ENCODE measurements at places on chromosomes 5 and 9.
A peak's percentile ranks its signal among the peaks of the same experiment; 100 is the strongest.

DNA sequence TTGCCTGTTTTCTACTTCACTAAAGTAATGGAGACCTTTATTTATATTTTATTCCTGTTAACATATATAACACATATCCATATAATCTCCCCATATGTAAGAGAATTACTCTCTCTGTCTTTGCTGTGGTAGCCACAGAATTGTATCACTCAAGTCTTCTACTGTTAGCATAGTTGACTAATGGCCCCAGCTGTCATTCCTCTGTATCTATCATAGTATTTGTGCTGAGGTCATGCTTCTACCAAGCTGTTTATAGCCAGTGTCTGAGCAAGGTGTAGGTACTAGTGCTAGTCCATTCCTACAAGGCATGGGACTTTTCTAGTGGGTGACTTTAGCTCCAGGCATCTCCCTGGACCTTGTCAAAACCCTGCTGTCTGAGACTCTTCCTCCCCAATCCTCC is 244.1 kb downstream of the KIAA0825 start:
- DNase-seq = no peak

GRCh38 chr9:133351908-133352634 is 4.1 kb downstream of the RPL7A start:
- no peak for DNase-seq

DNA sequence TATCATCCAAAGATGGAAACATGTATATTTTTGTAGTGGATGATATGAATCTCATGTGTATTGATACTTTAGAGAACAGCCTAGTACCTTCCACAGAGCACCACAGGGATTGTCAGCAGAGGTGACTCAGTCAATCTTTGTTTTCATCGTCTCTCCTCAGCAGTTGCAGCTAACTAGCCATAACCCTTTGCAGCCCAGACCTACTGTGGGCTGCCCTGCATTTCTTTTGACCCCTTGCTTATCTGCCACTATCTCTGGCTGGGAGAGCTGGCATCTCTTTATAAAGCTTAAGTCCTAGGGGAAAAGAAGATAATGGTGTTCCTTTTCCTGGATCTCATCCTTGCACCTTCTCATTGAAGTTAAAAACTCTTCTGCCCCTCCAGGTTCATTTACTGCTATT is 28.7 kb downstream of the HMGCR start:
- no peak for DNase-seq

GRCh38 chr9:125851979-125852378 is 104.8 kb downstream of the PBX3 start:
- no peak for DNase-seq

GRCh38 chr5:14342306-14342705 is 199.2 kb downstream of the TRIO start:
- DNase-seq = no peak

GRCh38 chr5:135207866-135208265 is 173.8 kb upstream of the PITX1 start:
- DNase-seq = no peak

DNA sequence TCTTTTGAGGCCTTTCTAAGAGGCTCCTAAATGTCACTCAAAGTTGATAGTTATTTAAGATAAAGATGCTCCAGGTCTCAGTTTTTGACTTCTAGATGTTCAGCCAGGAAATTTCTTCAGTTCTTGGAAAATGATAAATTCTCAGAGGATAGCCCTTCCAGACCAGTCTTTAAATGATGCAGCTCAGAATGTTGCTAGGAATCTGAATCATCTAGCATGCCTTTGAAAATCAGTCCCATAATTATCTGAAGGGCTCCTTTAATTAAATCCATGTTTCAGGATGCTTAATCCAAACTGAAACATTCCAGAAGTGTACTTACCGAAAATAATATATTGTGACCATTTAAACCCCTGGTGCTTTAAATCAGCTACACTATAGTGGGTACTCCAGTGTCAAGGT is 107.5 kb upstream of the FBN2 start:
- DNase-seq = no peak

DNA sequence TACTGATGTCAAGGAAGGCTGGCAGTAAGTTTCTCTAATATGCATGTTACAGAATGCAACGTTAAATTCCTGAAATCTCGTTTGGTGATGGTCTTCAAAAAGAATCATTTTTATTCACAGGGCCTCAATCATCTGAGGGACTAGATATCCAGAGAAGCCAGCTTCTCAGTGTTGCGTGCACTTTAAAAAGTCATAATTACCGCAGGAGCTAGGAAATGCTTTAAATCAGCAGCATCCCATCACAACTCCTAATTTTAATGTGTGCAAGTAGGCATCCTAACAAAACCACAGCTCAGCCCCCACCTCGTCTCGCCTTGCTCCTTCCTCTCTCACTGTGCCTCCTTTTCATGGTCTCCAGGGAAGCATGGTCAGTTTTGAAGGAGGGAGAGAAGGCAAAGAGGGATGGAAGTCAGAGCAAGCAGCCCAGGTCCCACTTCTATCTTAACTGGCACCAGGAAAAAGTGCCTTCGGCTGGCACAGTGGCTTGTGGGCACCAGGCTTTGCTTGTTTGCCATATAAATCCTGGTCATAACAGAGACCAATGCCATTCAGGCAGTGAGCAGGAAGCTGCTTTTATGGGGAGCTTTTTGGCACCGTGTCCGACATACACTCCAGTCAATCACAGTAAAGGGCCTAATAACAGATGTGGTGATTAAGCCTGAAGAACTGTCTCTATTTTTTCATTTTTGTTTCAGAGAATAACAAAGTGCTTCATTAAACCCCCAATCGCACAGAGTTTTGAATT is 21.4 kb downstream of the MEGF10 start:
- no peak for DNase-seq

GRCh38 chr5:35754481-35754880 is 102.2 kb upstream of the IL7R start:
- DNase-seq = no peak

DNA sequence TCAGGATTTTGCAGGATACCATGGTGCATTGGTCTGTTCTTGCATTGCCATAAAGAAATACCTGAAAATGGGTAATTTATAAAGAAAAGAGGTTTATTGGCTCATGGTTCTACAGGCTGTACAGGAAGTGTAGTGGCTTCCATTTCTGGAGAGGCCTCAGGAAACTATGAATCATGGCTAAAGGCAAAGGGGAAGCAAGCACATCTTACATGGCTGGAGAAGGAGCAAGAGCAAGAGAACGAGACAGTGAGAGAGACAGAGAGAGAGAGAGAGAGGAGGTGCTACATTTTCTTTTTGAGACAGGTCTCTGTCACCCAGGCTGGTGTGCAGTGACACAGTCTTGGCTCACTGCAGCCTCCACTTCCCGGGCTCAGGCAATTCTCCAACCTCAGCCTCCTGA is 43.9 kb downstream of the P4HA2 start:
- no peak for DNase-seq

GRCh38 chr5:121421646-121422045 is 430.0 kb upstream of the FTMT start:
- no peak for DNase-seq

GRCh38 chr5:89179731-89180130 is 296.7 kb upstream of the MEF2C start:
- DNase-seq = no peak

DNA sequence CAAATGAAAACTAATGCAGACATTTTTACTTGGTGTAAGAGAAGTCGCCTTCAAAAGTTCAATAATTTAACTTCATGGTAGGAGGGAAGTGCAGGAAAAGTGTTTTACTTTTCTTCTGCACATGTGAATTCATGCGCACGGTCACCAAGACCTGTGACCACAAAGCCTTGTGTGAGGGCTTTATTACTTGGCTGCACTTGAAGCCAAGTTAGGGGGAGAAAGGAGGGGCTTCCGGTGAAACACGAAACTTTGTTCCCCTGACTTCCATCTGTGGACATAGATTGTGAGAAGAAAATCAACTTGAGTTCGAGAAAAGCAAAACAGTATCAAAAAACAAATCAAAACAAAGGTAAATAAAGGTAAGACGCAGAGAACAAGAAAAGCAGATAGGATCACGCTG is 239.9 kb downstream of the ROR2 start:
- DNase-seq = peak; percentile 31

- no peak for DNase-seq
These were observed 378.3 kb downstream of the BRINP1 start for GRCh38 chr9:118990949-118991348.

DNA sequence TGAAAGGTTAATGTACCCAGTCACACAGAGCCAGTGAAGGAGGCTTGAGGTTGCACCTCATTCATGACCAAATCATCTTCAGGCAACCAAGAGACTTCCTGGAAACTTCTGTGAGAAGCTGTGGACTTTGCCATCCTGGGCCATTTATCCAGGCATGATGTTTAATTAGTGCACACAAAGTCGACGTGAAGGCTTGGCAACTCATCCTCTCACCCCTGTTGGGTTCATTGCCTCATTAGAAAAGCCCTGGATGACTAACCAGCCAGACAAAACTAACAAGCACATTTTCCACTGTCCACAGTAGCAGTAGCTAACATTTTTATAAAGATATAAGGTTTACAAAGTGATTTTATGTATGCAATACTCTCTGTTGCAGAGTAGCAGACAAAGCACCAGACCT is 65.7 kb upstream of the ZNF462 start:
- DNase-seq = no peak

DNA sequence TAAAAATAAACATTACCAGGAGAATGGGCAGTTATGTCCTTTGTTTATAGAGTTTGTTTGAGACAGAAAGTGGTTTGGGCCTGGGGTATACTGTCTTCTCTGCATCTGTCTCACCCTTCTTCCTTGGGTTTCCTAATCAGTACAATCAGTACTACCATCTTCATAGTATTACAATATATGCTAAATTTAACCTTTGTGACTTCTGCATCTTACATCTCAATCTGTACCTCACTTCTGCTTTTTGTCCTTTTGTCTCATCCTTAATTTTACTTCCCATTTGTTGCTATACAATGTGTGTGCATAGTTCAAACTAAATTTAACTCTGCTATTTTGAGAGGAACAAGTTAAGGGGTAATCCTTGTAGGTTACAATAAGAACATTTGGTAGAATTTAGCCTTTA is 19.6 kb downstream of the FBXO38 start:
- no peak for DNase-seq

- no peak for DNase-seq
These were observed 194.0 kb upstream of the NMUR2 start for GRCh38 chr5:152599096-152599495.

Data from right kidney (tissue), 9 donors.